ENCODE measurements at places on chromosomes 3 and 15.

GRCh38 chr15:85749261-85750151, 45.2 kb downstream of the KLHL25 start:
- no peak for DNase-seq

DNA sequence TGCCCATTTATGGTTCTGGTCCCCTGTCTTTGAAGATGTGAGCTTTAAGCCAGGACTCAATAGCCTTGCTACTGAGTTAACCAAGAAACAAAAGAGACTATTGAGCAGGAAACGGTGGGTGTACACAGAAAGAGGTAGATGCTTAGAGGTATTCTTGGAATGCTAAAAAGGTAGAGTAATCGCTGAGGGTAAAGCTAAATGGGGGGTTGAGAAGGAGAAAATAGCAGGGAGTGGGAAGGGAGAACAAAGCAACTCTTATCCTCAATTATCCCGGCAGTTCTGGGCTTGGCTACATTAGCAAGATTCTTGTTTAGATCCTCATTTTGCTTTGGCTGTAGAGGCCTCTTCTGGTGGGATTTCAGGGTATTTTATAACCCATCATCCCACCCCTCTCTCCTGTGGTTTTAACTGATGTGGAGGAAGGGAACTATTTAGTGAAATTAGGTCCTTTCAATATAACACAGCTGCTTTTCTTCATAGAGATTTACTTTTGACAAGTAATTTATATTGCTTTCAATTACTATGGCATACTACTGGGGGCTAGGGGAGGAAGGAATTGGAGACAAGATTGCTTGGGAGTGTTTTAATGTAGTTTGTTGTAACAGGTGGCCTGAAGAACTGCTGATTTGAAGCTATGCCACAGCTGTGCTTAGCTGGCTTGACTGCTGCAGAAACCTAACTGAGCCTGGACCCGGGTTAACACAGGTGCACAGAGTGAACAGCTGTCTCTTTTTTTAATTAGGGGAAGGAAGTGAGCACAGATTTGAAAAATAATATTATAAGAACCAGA, 234.3 kb upstream of the CCDC54 start:
- DNase-seq: no peak

GRCh38 chr3:132535575-132536441, 61.3 kb upstream of the ACKR4 start:
- DNase-seq: peak; percentile 87

DNA sequence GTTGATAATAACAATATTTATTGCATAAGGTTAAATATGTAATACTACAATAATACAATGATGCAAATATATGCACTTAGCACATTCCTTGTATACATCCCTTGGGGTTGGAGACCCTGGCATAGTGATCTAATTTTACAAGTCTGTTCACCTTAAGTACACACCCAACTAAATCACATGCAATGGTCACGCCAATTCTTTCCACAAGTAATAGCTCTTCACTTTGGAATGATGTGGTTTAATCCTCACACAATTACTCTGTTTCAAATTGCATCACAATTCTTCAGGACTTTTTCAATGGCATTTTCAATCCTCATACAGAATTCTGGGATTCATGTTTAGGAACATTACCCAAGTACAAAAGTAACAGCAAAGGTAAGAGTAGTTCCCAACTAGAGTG, 27.3 kb upstream of the SPRED1 start:
- no peak for DNase-seq

- peak; percentile 74 for DNase-seq
Measured at GRCh38 chr15:39285071-39285470, 295.8 kb upstream of the THBS1 start.

- no peak for DNase-seq
Measured at GRCh38 chr3:140178482-140178881, 243.5 kb downstream of the CLSTN2 start.

DNA sequence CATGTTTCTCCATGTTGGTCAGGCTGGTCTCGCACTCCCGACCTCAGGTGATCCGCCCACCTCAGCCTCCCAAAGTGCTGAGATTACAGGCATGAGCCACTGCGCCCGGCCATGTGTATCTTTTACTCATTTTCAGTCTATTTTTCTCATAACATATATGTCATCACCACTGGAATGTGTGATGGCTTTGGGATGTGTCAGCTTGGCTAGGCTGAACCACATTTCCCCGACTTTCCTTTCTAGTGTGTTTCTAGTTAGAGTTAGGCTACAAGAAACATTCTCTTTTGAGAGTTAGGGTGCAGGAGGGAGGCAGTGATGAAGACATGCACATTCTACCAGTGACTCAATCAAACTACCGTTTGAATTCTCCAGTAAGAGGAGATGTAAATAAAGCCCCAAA, 444.9 kb upstream of the THBS1 start:
- DNase-seq: peak; percentile 97

DNA sequence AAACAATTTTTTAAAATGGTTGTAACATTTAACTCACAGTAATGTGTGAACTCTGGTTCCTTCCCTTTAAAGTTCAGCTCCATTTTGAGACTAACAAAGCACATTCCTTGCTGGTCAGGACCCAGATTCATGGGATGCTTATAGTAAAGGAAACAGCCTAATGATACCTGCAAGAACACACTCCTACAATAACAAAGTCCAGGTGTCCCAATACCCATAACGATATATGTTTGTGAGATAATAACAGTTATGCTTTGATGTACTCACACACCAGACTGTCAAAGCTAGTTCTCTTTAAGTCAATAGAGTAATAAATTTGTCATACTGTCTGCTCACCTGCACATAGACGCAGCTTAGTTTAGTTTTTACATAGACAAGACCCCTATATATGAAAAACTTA, 15.9 kb upstream of the CCDC50 start:
- no peak for DNase-seq

- DNase-seq: peak; percentile 100
Measured at GRCh38 chr15:101201411-101202174, 50.3 kb downstream of the CHSY1 start.

- no peak for DNase-seq
Measured at GRCh38 chr3:143718463-143718862, 129.8 kb downstream of the SLC9A9 start.

GRCh38 chr15:32870240-32871033, 152.6 kb downstream of the GREM1 start:
- peak; percentile 99 for DNase-seq

DNA sequence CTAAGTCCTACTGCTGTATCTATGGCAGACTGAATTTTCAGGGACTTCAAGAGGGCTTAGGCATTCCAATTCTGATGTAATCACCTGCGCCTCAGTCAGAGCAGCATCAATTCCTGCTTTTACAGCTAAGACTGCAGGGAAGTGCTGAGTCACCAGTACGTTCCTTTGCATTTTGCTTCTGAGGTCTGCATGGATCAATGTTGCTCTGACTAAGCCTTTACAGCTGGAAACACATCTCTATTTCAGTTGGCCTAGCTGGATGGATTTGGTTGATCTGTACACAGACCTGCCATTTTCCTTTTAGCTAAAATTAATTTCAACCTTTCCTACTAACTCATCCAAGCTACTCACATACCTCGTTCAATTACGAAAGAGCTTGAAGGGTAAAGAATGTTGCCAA, 51.3 kb downstream of the ETV5 start:
- peak; percentile 67 for DNase-seq

GRCh38 chr3:81726132-81726531, 35.3 kb downstream of the GBE1 start:
- DNase-seq: peak; percentile 81

- DNase-seq: peak; percentile 46
Measured at GRCh38 chr3:64048631-64049061, 25.4 kb upstream of the PSMD6 start.

- DNase-seq: peak; percentile 28
Measured at GRCh38 chr3:12235691-12236090, 53.2 kb upstream of the PPARG start.

DNA sequence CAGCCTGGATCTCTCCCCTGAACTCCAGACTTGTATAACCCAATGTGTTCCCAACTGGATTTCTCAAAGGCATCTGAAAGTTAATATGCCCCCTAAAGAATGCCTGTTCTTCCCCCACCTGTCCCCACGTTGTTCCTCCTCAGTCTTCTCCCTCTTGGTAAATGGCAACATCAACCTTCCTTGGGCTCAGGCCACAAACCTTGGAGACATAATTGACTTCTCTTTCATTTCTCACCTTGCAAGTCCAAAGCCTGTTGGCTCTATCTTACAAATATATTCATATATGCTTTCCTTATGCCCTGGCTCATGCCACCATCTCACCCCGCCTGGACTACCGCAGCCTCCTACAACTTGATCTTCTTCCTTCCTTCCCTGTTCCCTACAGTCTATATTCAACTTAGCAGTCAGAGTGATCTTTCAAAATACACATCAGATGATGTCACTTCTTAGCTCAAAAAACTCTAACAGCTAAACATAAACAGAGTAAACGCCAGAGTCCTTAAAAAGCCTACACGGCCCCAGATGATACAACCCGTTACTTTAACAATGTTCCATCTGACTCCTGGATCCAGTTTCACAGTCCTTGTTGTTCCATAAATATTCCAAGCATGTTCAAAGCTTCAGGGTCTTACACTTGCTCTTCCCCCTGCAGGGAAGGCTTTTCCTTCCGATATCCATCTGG, 66.2 kb downstream of the ETV5 start:
- DNase-seq: no peak

- DNase-seq: peak; percentile 62
Measured at GRCh38 chr3:32872487-32873382, 54.9 kb downstream of the TRIM71 start.

DNA sequence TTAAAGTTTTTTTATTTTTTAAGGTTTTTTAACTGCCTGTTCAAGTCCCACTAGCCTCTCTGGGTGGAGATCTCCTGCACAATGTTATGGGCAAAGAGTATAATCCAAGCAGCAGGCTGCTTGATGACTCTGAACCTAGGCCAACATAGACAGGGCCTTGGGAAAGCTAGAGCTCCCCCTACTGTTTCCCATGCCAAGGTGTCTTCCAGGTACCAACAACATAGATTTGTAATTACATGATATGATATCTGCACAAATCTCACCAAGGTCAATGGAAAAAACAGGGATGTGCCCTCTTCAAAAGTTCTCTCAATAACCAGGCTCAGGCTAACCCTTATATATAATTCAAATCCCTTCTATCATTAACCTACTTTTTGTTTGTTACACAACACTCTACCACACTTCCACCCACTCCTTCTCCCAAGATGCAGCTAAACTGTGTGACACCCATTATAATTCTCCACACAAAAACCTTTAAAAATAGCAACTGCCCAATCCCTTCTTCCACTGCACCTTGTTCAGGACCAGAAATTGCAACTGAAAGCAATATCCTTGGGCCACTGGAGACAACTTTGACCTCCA, 43.8 kb downstream of the RBM15B start:
- peak; percentile 49 for DNase-seq

DNA sequence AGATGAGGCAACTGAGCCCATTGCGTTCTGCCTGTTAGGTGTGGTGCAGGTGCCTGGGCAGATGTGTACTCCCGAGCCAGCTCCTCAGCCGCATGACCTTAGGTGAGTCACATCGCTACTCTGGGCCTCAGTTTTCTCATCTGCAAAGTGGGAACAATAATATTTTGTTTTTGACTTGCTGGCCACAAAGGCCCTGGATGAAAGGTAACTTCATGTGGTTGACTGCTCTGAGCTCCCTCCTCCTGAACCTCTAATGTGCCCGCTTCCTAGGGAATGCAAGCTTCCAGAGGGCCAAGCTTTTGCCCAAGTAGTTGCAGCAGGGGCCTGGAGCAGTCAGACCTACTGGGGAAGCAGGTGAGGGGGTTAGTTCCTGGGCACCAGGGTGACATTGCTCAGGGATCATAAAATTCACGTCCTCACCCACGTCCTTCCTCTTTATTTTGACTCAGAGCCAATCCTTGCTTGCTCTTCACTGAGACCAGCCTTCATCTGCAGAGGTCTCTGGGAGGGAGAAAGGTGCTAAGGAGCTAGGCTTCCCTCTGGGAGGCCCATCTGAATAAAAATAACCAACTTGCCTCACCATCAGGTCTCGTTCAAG, 149.0 kb upstream of the TLE3 start:
- no peak for DNase-seq

DNA sequence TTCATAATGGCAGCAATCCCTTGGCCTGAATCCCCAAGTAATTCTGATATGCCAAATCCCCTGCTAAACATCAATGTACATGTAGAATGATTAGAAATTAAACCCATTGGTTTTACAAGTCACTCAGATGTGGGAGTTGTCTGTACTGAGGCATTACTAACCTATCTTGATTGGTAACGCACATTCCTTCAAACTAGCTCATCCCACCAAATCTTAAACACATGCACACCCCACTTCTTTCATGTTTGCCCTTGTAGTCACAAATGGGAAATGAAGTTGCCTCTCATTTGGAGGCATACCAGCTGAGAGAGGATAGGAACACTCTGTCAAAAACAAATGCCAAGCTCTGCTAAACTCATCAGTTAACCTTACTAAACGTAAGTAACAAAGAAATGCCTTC, 29.1 kb upstream of the MAN2C1 start:
- peak; percentile 34 for DNase-seq

DNA sequence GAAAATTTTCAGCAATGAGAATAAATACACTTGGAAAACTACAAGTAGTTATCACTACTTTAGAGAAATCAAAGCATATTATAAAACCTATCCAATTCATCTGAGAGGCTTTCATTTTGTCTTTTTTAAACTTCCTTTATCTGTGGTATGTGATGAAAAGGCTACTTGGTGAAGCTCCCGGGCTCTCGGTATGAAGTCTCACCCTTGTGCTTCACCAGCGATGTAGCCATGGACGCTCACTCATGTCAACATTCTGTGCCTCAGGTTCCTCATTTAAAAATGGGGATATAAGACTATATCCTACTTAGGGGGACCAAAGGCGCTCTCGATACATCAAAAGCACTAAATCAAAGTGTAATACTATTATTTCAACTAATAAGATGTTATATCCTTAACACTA, 14.9 kb downstream of the SATB1 start:
- DNase-seq: no peak

DNA sequence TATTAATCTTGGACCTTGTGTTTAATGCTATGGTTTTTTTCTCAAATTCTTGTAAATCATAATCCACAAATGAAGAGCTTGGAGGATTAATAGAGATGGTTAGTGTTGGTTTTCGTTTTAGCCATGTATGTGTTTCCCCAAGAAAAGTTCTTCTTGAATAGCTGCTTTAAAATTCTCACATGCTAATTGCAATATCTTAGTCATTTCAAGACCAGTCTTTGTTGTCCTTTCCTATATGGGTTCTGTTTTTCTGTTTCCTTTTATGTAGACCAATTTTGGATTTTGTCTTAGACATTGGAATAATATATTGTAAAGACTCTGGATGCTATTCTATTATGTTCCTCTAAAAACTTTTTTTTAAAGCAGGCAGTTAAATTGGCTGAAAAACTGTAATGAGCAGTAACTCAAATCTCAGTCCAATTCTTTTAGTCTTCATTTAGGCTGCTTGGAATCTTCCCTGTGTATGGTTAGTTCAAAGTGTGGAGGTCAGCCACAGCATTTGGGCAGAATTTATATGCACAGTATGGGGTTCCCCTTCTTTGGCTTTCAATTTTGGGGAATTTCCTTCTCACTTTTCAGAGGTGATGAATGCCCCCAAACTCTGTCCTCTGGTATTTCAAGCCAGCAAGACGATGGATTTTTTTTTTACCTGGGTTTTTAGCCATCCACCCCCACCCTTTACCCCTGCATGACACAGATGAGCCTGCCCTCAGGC, 39.1 kb upstream of the DNAJC13 start:
- DNase-seq: no peak

GRCh38 chr3:44228900-44229299, 12.8 kb upstream of the TOPAZ1 start:
- DNase-seq: no peak
